LoVo (cell line): ENCODE measurements at places on chromosomes 2 and 18.

DNA sequence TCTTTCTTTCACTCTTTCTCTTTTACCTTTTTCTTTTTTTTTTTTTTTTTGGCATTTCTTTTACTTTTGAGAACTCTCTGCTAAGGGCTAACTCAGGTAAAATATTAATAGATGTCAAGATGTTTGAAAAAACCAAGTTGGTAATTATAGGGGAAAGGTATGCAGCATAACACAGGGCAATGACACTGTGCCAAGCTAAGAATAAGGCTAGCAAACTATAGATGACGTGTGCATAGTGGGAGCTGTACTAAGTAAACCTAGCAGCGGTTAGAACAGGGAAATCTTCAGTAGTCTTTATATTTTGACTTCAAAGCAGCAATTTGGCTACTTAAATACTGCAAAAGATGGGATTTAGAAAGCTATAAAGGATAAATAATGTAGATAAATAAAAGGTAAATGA is 415.4 kb upstream of the RGPD4 start:
- no peak for DNase-seq

- no peak for DNase-seq
Measured at GRCh38 chr2:158529379-158530259, 72.9 kb downstream of the PKP4 start.

DNA sequence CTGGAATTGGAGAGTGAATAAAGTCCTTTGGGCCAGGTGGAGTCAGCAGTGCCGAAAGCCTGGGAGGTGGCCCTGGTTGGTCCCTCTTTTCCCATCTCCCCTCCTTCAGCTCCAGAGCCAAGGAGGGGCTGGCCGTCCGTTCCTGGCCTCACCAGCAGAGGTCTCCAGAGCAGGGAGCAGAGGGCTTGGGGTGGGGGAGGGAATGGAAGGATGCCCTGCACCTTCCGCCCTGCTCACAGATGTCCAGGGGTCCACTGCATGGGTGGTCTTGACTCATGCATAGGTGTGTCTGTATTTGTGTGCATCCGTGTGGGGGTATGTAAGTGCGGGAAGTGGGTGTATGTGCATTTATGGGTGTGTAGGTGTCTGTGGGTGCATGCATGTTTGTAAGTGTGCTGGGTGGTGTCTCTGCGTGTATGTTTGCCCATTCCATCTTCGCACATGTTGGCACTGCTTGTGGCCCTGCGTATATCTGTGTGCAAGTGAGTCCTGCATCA is 201.8 kb downstream of the ZFP36L2 start:
- peak; percentile 24 for DNase-seq

- DNase-seq, result no peak
Measured at GRCh38 chr2:124702777-124703176, 677.7 kb downstream of the CNTNAP5 start.

DNA sequence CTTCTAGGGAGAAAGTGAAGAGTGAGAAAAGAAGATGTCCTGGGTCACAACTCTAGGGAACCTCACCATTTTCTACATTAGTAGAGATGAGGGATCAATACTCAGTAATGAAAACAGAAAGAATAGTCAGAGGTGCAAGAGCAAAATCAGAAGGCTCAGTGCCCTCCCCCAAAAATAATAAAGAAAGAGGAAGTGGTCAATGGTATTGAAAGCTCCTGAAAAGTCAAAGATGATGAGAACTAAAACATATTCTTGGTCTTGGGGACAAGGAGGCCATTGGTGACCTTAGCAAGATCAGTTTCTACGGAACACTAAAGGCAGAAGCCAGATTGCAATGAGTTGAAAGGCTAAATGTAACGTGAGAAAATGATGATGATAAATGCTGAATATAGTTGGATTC is 24.5 kb upstream of the MYO1B start:
- DNase-seq, result no peak

DNA sequence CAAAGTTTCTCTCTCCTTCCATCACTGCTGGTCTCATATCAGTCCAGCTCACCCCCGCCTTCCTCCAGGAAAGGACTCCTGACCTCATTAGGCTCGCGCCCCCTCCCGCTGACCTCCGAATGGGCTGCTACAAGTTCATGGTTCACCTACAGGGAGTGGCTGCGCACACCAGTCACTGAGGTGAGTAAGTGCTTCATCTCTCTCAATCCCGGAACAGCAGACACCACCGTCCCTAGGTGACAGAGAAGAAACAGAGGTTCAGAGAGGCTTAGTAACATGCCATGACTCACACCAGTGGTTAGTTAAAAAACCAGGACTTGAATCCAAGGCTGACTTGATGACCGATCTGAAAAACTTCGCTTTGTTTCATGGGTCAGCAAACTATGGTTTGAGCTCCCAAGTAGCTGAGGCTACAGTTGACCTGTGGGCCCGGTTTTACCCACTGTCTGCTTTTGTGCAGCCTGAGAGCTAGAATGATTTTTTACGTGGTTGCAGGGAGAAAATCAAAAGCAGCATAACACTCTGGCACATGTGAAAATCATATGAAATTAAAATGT is 42.0 kb downstream of the ZFP36L2 start:
- DNase-seq, result peak; percentile 71

GRCh38 chr2:173326806-173327205 is 27.9 kb upstream of the CDCA7 start:
- no peak for DNase-seq
